NCI-H226 (cell line): ENCODE measurements at places on chromosomes 2 and 18.

DNA sequence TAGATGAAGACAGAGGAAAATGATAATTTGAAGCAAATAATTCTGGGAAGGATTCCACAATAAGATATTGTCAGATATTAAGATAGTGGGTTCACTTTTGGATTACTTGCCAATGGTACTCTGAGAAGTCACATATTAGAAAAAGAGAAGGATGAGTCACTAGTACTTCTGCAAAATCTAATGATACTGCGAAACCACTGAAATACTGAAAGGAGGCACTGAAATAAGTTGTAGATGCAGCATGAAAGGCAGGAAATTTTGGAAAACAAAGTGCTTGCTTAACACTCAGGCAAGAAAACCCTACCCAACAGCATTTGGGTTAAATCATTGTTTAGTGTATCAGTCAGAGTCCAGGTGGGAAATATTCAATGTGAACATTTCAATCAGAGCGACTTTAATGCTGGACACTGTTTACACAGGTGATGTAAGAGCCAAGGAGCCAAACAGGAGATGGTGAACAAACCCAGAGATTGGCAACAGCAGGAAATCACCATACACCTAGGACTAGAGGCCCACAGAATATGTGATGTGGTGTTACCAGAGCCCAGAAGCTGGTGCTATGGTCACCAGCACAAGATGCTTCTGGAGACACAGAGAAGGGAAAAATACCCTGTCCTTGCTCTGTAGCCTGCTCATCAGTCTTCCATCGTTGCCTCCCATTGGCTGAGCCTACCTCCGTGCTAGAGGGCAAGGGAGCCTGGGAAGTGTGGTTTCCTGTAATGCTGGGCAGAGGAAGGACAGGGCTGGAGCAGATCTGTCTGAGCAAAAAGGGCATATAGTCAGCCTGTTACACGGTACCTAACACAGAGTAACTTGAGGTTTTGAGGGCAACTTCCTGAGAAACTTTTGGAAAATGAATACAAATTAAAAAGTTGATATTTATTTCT is 204.7 kb upstream of the ITGA4 start:
- DNase-seq: no peak

- no peak for DNase-seq
These were observed 183.5 kb downstream of the SEPTIN10 start for GRCh38 chr2:109430329-109430636.

- no peak for DNase-seq
These were observed 77.6 kb downstream of the SMIM21 start for GRCh38 chr18:75349668-75350511.

- no peak for DNase-seq
These were observed 129.5 kb downstream of the TMEM182 start for GRCh38 chr2:102891296-102891695.

- no peak for DNase-seq
These were observed 24.2 kb downstream of the MYT1L start for GRCh38 chr2:2306878-2307277.

GRCh38 chr2:171346723-171347557 is 86.8 kb downstream of the METTL8 start:
- DNase-seq: no peak

GRCh38 chr2:204012072-204012653 is 75.6 kb downstream of the ICOS start:
- DNase-seq: no peak

- DNase-seq: no peak
These were observed 129.7 kb downstream of the LRP2 start for GRCh38 chr2:169232551-169233154.

GRCh38 chr2:104620801-104621200 is 233.1 kb upstream of the POU3F3 start:
- DNase-seq: no peak

- no peak for DNase-seq
These were observed 215.2 kb upstream of the TFPI start for GRCh38 chr2:187769437-187769836.

DNA sequence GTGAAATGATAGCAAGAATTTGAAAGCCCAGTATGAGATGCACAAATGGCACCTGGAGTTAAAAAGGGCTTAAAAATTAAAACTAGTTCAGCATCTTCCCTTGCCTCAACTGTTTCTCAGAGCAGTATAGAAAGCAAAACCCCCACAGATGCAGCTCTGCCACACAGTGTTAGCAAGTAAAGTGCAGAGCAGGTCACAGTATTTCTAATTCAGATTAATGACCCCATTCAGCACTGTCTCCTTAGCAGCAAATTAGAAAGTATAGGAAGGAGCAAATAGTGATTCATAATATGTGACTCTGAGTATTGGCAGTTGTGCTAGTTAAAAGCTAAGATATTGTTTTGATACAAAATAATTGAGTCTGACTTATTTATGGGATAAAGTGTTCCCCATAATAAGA is 73.8 kb upstream of the CCDC85A start:
- DNase-seq: no peak

DNA sequence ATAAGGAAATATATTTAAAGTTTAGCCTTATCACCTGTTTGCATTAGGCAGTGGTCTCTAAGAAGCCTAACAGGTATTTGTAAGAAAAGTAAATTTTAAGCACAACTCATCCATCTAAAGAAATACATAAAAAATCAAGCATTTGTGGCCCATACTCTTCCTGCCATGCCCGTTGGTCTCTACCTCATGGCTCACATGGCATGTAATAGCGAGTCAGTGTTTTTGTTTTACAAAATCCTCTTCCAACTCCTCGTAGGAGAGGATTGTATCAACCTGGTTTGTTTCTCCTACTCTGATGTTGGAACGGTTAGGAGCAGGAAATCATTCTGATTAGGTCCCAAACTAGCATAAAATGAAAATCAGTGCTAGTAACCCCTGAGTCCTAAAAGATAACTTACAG is 91.8 kb downstream of the FMNL2 start:
- DNase-seq: no peak

- no peak for DNase-seq
These were observed 597.1 kb upstream of the CHAC2 start for GRCh38 chr2:53170466-53170865.

DNA sequence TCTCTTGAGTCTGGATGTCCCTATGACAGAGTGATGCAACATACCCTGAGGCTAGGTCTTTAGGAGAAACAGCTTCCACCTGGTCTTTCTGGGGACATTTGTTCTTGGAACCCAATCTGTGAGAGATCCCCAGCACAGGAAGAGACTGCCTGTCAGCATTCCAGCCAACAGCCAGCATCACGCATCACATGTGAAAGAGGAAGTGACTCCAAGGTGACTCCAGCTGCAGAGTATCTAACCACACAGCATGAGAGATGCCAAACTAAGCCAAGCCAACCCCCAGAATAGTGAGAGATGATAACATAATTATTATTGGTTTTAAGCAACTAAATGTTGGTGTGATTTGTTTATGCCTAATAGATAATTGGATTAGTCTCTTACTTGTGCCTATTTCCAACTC is 35.7 kb downstream of the C18orf63 start:
- DNase-seq: no peak

GRCh38 chr2:219285894-219286425 is 6.8 kb downstream of the DNAJB2 start:
- no peak for DNase-seq

DNA sequence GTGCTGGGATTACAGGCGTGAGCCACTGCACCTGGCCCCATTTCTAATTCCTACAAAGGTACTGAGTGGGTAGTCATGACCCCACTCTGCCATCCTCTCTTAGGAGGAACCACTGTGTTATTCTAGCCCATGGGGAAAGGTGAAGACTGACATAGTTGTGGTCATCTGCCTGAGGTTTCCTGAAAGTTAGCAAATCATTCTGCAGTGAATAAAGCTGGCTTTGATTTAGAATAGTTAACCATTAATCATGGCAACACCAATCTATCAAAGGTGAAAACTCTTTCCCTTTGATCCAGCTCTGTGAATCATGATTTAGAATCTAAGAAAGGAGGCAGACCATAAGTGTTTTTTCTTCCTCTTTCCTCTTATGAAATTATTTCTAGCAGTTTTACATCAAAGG is 50.8 kb downstream of the SUMO1 start:
- DNase-seq: no peak

DNA sequence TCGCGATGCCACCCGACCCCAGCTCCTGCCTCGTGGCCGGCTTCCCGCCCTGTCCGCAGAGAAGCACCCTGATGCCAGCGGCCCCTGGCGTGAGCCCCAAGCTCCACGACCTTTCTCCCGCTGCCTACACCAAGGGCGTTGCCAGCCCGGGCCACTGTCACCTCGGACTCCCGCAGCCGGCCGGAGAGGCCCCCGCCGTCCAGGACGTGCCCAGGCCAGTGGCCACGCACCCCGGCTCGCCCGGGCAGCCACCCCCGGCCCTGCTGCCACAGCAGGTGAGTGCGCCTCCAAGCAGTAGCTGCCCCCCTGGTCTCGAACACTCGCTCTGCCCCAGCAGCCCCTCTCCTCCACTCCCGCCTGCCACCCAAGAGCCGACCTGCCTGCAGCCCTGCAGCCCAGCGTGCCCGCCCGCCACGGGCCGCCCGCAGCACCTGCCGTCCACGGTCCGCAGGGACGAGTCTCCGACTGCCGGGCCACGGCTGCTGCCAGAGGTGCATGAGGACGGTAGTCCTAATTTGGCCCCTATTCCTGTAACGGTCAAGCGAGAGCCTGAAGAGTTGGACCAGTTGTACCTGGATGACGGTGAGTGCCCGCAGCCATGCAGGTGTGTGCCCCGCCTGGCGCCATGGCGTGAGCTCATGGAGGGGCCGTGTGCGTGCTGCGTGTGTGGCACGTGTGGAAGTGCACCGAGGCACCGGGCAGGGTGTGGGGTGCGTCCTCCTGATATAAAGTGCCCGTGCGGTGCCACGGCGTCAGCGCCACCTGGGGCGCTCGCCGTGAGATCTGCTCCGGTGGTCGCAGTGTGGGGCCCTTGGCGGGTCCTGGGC is 90.8 kb downstream of the NFATC1 start:
- DNase-seq: no peak

DNA sequence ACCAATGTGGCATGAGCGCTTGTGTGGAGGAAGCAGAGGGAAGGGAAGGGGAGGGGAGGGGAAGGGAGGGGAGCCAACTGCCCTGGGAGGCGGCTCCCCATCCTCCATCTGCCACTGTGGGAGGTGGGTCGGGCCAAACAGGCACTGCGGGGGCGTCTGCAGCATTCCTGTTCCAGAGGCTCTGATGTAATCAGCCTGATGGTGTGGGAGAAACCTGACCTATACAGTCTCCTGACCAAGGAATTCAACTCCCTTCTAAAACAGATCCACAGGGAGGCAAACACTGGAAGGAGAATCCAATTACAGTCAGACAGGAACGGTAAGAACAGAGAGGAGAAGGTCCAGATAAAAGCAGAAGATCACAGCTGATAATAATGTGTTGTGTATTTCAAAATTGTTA is 88.8 kb downstream of the CD8B2 start:
- peak; percentile 93 for DNase-seq

GRCh38 chr2:168567836-168568235 is 111.8 kb downstream of the CERS6 start:
- DNase-seq: no peak
